ENCODE measurements at places on chromosomes 16 and 17.
A peak's percentile ranks its signal among the peaks of the same experiment; 100 is the strongest.

GRCh38 chr17:60720763-60721531 lies 43.3 kb downstream of the BCAS3 start:
- peak; percentile 60 for DNase-seq

- no peak for DNase-seq
Measured at GRCh38 chr16:67943619-67944504, at the start of gene LCAT. Gene LCAT, minus strand, starts transcription at chr16:67944120. Its CDS starts 19 bp downstream, at chr16:67944101.

DNA sequence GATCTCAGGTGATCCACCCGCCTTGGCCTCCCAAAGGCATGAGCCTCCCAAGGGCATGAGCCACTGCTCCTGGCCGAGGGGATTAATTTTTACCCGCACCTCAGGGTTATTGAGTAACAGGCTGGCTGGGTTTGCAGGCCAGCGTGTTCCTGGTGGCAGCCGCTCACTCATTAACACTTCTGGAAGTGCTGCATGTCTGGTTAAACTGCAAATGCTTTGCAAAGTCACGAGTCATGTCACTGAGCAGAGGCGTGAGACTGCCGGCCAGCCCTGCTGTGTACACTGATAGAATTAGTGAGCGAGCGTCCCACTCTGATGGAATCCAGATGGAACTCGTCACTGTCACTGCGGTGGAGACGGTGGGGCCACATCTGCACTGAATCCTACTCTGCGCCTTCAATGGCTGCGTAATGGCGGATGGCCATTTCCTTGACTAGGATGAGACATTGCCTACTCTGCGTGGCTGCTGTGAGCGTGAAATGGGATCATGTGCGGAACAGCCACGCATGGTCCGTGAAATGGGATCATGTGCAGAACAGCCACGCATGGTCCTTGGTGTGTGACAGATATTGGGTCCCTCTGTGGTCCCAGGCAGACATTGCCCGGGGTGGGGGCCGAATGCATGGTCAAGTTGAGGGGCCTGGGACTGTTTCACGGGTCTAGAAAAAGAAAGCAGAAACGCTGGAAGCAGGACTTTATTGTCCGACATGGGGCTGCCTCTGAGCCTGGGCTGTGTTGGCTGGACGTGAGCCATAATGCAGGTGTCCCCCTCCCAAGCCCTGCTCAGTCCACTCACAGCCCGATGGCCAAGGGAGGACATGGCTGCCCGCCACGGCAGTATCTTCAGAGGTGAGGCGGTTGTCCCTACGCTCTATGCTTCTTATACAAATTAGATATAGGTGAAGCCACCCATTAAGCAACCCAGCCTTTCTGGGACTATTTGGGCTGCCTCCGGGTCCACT lies 740 bp upstream of the SLC5A10 start:
- DNase-seq: no peak

- no peak for DNase-seq
Measured at GRCh38 chr17:77884967-77885641, 73.4 kb upstream of the TNRC6C start.

GRCh38 chr17:50079334-50080095 lies 15.6 kb upstream of the PDK2 start:
- peak; percentile 57 for DNase-seq

- DNase-seq: no peak
Measured at GRCh38 chr16:50498431-50499155, 49.6 kb upstream of the NKD1 start.
